ENCODE measurements at places on chromosomes 16 and 17. TPM values are rescaled to one million over a fixed set of nuclear protein-coding genes. Genes with fewer than 3 reads are reported as not detected.
A peak's percentile ranks its signal among the peaks of the same experiment; 100 is the strongest.

DNA sequence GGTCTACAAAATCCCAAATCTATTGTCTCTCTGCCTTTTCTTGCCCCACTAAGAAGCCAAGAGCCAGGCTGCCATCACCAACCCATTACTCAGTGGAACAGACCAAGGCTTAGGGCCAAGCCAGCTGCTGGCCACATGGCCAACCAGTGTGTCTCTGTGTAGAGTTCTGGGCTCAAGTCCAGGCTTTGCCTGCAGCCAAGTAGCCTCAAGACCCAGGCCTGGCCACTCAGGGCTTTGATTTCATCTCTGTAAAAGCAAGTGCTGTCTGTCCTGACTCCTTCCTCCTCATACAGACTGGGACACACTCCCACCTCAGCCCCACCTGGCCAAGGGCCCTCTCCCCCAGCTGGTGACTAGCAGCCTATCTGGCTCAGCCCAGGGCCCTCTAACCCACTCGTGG is 14.6 kb downstream of the SREBF1 start:
- DNase-seq = peak; percentile 49

- no peak for DNase-seq
Observed at GRCh38 chr16:64269756-64270155, 852.1 kb downstream of the CDH11 start.

DNA sequence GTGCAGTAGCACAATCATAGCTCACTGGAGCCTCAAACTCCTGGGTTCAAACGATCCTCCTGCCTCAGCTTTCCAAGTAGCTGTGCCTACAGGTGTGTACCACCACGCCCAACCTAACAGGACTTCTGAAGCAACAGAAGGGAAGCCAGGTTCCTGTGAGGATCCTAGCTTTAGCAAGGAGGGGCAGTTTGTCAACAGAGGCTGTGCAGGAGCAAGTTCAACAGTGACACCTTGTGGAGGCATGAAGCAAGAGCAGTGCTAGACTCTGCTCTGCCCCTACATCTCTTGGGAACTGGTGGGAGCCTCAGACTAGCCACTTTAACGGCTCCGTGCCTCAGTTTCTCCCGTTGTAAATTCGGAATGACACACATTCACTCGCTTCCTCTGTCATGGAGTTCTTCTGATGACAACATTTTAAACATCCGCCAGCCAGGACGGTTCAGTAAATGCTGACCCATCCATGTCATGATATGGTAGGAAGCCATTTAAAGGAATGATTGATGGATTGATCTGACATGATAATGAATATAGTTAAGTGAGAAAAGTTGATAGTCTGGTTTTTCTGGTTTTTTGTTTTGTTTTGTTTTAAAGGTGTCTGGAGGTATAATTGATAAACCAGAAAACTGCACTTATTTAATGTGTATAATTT is 218.7 kb downstream of the MRTFB start:
- peak; percentile 41 for DNase-seq

VASN gene
- total RNA-seq = 3.4 TPM

SULT1A4 gene
- 2.0 TPM for total RNA-seq
